ENCODE measurements at places on chromosomes 12 and 14. TPM values are rescaled to one million over a fixed set of nuclear protein-coding genes. Genes with fewer than 3 reads are reported as not detected.

The DPPA3 gene
- total RNA-seq = not detected

The SYT1 gene
- 10.3 TPM for total RNA-seq

The MANSC1 gene
- total RNA-seq = 7.0 TPM

The KIF26A gene
- not detected for total RNA-seq

The SYCP3 gene
- total RNA-seq = 0.08 TPM

The CTSG gene
- total RNA-seq = not detected

The OR11H7 gene
- not detected for total RNA-seq

The KCNMB4 gene
- total RNA-seq = 0.53 TPM

The KLRC1 gene
- not detected for total RNA-seq

The KCNH5 gene
- total RNA-seq = 0.57 TPM

The TAS2R7 gene
- total RNA-seq = not detected

The CCDC175 gene
- not detected for total RNA-seq

The ETFBKMT gene
- 0.74 TPM for total RNA-seq

The APOF gene
- total RNA-seq = not detected

The SCNN1A gene
- 1.0 TPM for total RNA-seq

The AMDHD1 gene
- total RNA-seq = 0.45 TPM

The GNB3 gene
- 0.60 TPM for total RNA-seq

The PRB3 gene
- not detected for total RNA-seq

The UNC79 gene
- total RNA-seq = not detected

The UBC gene
- 984 TPM for total RNA-seq

The NEMF gene
- 32.3 TPM for total RNA-seq

The SRGAP1 gene
- total RNA-seq = 7.8 TPM

The OLR1 gene
- not detected for total RNA-seq

The VRK1 gene
- total RNA-seq = 37.7 TPM

The COCH gene
- total RNA-seq = 5.4 TPM

The MYF6 gene
- total RNA-seq = not detected

The IL31 gene
- not detected for total RNA-seq

The IL26 gene
- total RNA-seq = not detected

All from A375 (cell line).